ENCODE measurements at places on chromosomes 5 and 9. TPM values are rescaled to one million over a fixed set of nuclear protein-coding genes. Genes with fewer than 3 reads are reported as not detected.
A peak's percentile ranks its signal among the peaks of the same experiment; 100 is the strongest.

DNA sequence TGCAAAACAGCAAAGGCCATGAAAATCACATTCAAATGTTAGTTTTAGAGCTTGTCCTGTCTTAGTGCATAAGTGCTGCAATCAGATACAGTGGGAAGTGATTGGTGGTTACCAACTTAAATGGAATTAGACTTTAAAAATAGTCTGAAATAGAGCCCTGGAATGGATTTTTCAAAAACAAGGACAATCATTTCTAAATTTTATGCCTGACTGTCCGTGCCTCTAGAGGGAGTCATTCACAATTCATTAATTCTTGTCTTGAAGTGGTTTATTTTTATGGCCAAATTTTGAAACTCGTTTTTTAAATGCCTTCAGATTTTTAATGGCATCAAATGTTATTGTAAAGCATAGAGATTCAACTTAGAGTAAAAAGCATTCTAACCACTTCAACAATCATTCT is 561.8 kb upstream of the DAB2 start:
- H3K4me3 ChIP-seq, result no peak overlapping the region
- no peak overlapping the region for H3K27ac ChIP-seq
- peak; percentile 5 for DNase-seq
- H3K27me3 ChIP-seq, result no peaks in the 10 kb centered on the region

Gene NUDT12
- 8.9 TPM for total RNA-seq

GRCh38 chr5:177496070-177496726 is 1.2 kb downstream of the PDLIM7 start:
- DNase-seq, result peak; percentile 83
- H3K36me3 ChIP-seq, result peaks cover 9% of the 10 kb centered on the region
- peaks cover 23% of the 10 kb centered on the region for H3K4me1 ChIP-seq
- peak overlapping the region; percentile 83 for H3K27ac ChIP-seq
- peak overlapping the region; percentile 86 for H3K4me3 ChIP-seq
- no peaks in the 10 kb centered on the region for H3K27me3 ChIP-seq

DNA sequence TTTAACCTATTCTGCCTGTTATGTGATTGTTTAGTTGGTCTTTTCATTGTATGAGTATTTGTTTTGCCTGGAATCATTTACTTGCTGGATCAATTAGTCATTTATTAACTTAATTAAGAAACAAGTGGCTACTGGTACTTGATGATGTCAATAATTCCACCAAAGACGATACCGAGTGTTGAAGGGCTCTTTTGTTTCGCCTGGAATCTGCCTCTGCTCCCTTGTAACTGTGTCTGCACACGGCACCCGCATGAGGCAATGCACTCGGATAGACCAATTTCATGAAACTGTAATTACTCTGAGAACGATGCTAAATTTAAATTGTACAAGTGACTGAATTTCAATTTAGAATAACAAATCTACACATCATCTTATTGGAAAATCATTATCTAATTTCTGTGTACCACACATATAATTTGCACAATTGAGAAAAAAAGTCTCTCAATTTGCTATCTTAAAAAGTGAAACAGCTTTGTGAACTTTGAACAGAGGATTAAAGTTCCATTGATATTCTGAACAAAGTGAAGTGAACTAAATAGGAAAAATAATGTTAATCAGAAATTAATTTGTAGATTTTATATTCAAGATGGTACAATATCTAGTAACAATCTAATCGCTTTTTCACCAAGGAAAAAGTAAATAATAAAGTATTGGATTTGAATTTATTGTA is 143.2 kb downstream of the CTNND2 start:
- H3K27ac ChIP-seq, result no peak overlapping the region
- H3K27me3 ChIP-seq, result no peaks in the 10 kb centered on the region

DNA sequence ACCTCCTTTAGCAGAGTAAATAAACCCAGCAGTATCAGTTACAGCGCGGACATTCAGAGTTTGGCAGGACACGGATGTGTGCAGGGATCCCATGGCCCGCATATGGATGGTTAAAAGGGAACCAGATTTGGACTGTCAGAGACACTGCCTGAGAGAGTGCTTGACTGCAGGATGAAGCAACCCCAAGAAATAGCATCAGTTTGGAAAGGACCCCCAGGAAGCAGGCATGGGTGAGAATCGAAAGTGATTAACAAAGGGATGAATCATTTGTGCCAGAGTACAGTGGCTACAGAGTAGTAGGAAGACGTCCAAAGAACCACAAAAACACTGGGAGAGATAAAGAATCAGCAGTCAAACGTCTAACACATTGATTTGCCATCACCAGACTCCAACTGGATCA is 5.5 kb downstream of the C7 start:
- no peak overlapping the region for H3K27ac ChIP-seq
- no peaks in the 10 kb centered on the region for H3K4me1 ChIP-seq
- H3K27me3 ChIP-seq, result 0 out of 2 replicates have a peak, but pooled peaks cover 3% of the 10 kb centered on the region

GRCh38 chr9:16610538-16610937 is 259.9 kb downstream of the BNC2 start:
- H3K27me3 ChIP-seq, result no peaks in the 10 kb centered on the region
- H3K4me1 ChIP-seq, result peaks cover 31% of the 10 kb centered on the region
- H3K4me3 ChIP-seq, result no peak overlapping the region
- no peak for DNase-seq

DNA sequence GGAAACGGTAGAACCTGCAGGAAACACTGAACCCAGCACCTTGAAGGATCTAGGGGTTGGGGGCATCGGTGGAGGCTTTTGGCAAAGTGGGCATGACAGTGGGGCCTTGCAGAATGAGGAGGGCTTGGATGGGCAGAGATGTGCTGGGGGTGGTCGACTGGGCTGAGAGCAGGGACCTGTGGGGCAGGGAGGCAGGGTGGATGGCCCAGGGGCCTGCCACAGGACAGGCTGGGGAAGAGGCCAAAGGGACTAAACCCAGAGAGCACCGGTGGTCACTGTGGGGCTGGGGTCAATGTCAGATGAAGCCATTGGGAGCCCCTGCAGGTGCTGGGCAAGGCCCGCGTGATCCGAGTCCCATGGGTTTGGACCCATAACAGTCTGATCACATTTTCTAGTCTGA is 175.3 kb downstream of the DAB2IP start:
- no peak for DNase-seq
- no peaks in the 10 kb centered on the region for H3K27me3 ChIP-seq
- H3K27ac ChIP-seq, result no peak overlapping the region
- H3K36me3 ChIP-seq, result no peaks in the 10 kb centered on the region
- no peak overlapping the region for H3K4me3 ChIP-seq
- no peaks in the 10 kb centered on the region for H3K4me1 ChIP-seq

- H3K4me1 ChIP-seq, result no peaks in the 10 kb centered on the region
- H3K4me3 ChIP-seq, result no peak overlapping the region
- peak; percentile 28 for DNase-seq
- H3K27me3 ChIP-seq, result no peaks in the 10 kb centered on the region
Measured at GRCh38 chr9:89969156-89969675, 364.4 kb downstream of the GADD45G start.

GRCh38 chr5:73464016-73464745 is 15.6 kb upstream of the FOXD1 start:
- H3K36me3 ChIP-seq, result no peaks in the 10 kb centered on the region

Gene PCDHA9
- not detected for total RNA-seq

Gene PNPLA7
- total RNA-seq, result 0.89 TPM

DNA sequence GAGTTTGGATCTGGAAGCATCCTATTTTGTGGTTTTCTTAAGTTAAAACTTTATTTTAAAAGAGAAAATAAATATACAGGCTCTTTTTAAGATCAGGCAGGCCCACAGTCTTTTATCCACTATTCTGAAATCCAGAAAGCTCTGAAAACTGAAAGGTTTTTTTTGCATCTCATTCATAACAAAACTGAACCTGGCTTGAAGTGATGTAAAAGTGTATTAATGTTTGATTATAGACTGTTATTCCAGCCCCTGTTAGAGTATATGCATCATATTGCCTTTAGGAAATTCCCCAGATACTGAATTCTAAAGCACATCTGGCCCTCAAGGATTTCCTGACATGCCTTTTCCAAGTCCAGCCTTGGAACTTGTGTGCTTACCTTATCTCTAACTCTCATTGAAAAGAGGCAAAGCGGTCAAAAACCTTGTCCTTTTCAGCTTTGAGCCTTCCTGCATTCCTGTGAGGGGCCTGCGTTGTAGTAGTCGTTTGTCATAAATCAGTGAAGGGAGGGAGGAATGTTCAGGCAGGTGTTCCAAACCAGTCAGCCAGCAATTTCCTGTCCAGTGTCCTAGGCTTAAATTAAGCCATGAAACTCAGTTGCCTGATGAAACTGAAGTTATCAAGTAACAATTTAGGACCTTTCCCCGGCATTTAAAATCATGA is 110.4 kb downstream of the TLE4 start:
- H3K4me3 ChIP-seq, result no peak overlapping the region
- H3K4me1 ChIP-seq, result peaks cover 26% of the 10 kb centered on the region
- DNase-seq, result no peak
- H3K27me3 ChIP-seq, result no peaks in the 10 kb centered on the region
- H3K36me3 ChIP-seq, result no peaks in the 10 kb centered on the region
- no peak overlapping the region for H3K27ac ChIP-seq

DNA sequence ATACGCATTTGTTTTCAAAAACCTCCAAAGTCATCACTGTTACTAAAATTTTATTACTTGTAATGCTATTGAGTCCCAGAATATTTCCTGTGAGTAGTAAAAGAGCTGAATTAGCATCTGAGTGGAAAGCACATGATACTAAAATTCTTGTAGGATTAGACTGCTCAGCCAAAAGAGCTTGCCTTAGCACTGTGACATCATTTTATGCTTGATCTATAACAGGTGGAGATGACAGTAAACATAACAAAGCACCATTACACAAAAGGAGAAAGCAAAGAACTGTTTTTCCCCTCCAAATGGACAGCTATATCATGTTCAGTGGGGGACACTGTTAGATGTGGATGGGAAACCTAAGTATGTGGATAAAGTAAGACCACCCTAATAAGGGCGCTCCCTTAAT is 5.8 kb upstream of the JAK2 start:
- H3K27me3 ChIP-seq, result no peaks in the 10 kb centered on the region
- no peaks in the 10 kb centered on the region for H3K36me3 ChIP-seq
- no peak overlapping the region for H3K4me3 ChIP-seq
- H3K4me1 ChIP-seq, result peaks cover 4% of the 10 kb centered on the region
- H3K27ac ChIP-seq, result no peak overlapping the region
- peak; percentile 56 for DNase-seq

Gene TMOD1
- 1.3 TPM for total RNA-seq

Gene ADAMTS6
- 62.5 TPM for total RNA-seq

- peak; percentile 54 for DNase-seq
- H3K4me1 ChIP-seq, result peaks cover 20% of the 10 kb centered on the region
- no peaks in the 10 kb centered on the region for H3K27me3 ChIP-seq
- no peak overlapping the region for H3K4me3 ChIP-seq
Measured at GRCh38 chr9:121962421-121962820, 130.7 kb downstream of the TTLL11 start.

- H3K4me1 ChIP-seq, result no peaks in the 10 kb centered on the region
- no peak for DNase-seq
- no peak overlapping the region for H3K27ac ChIP-seq
- peaks cover 40% of the 10 kb centered on the region for H3K27me3 ChIP-seq
- H3K36me3 ChIP-seq, result no peaks in the 10 kb centered on the region
- H3K4me3 ChIP-seq, result no peak overlapping the region
Measured at GRCh38 chr5:129461711-129462332, 1.7 kb downstream of the ADAMTS19 start.
